ENCODE measurements at places on chromosomes 5 and 9. TPM values are rescaled to one million over a fixed set of nuclear protein-coding genes. Genes with fewer than 3 reads are reported as not detected.

The PFN3 gene
- total RNA-seq, result not detected

The ABCA2 gene
- 10.3 TPM for total RNA-seq

The KIAA1958 gene
- total RNA-seq, result 8.2 TPM

The ACER2 gene
- total RNA-seq, result 1.9 TPM

The GABRA1 gene
- not detected for total RNA-seq

The FOXD4L6 gene
- total RNA-seq, result not detected

The JADE2 gene
- total RNA-seq, result 71.5 TPM

The TMEM38B gene
- 18.3 TPM for total RNA-seq

The PRSS3 gene
- total RNA-seq, result not detected

The ZDHHC11 gene
- 4.7 TPM for total RNA-seq

The PTGER4 gene
- total RNA-seq, result 42.0 TPM

The IFNW1 gene
- total RNA-seq, result not detected

The OLFML2A gene
- total RNA-seq, result 0.04 TPM

The PCDHAC2 gene
- total RNA-seq, result not detected

The MCIDAS gene
- total RNA-seq, result 0.08 TPM

The LHX3 gene
- not detected for total RNA-seq

The ARL14EPL gene
- not detected for total RNA-seq

The DBH gene
- total RNA-seq, result not detected

The ASB6 gene
- 26.7 TPM for total RNA-seq

The HTR1A gene
- not detected for total RNA-seq

The C9orf153 gene
- not detected for total RNA-seq

The FOXI1 gene
- not detected for total RNA-seq

The ACTBL2 gene
- total RNA-seq, result not detected

The RNF180 gene
- total RNA-seq, result not detected

The SPRY4 gene
- 1.5 TPM for total RNA-seq

The CDC23 gene
- 48.0 TPM for total RNA-seq

The CCL21 gene
- not detected for total RNA-seq

The ADGRV1 gene
- total RNA-seq, result 0.34 TPM

The CMYA5 gene
- total RNA-seq, result 0.10 TPM

The PCDHGB3 gene
- total RNA-seq, result 0.17 TPM

The GPX8 gene
- not detected for total RNA-seq

The EGFL7 gene
- total RNA-seq, result 0.70 TPM

The DMRT3 gene
- total RNA-seq, result not detected

The SLC25A2 gene
- total RNA-seq, result 0.19 TPM

The LCN15 gene
- total RNA-seq, result not detected

The CEP120 gene
- total RNA-seq, result 21.2 TPM

The DNAJA1 gene
- total RNA-seq, result 269 TPM

The TRIM7 gene
- total RNA-seq, result 1.9 TPM

The SPATA6L gene
- total RNA-seq, result 0.40 TPM

The BARHL1 gene
- total RNA-seq, result not detected

The RLN2 gene
- 2.8 TPM for total RNA-seq

The IFNB1 gene
- not detected for total RNA-seq

The COL23A1 gene
- 0.11 TPM for total RNA-seq

The HEMGN gene
- total RNA-seq, result 0.55 TPM

The PDCD1LG2 gene
- 0.51 TPM for total RNA-seq

The SPATA31A7 gene
- total RNA-seq, result not detected

The LCN9 gene
- total RNA-seq, result not detected

The OR1B1 gene
- total RNA-seq, result not detected

The FBP2 gene
- not detected for total RNA-seq

The PCDHB11 gene
- total RNA-seq, result not detected
